Daoy (cell line): ENCODE measurements at places on chromosomes 12 and 14. TPM values are rescaled to one million over a fixed set of nuclear protein-coding genes. Genes with fewer than 3 reads are reported as not detected.

Gene SLC25A47
- total RNA-seq: not detected in 2 replicates

Gene ITGB7
- total RNA-seq: 0.03 and 0.34 TPM in 2 replicates

Gene COPS7A
- 88.4 and 96.6 TPM in 2 replicates for total RNA-seq

Gene PARP2
- total RNA-seq: 70.3 and 71.1 TPM in 2 replicates

Gene PPP1R36
- 0.18 and 0.63 TPM in 2 replicates for total RNA-seq

Gene CACNA1C
- 0.65 and 1.8 TPM in 2 replicates for total RNA-seq

Gene PTCSC3
- total RNA-seq: not detected in 2 replicates

Gene OVCH1
- total RNA-seq: not detected in 2 replicates

Gene MMP19
- 6.9 and 8.4 TPM in 2 replicates for total RNA-seq

Gene PLXNC1
- 2.1 and 4.0 TPM in 2 replicates for total RNA-seq

Gene OTX2
- 2.5 and 4.5 TPM in 2 replicates for total RNA-seq

Gene TGM1
- 0.69 and 2.6 TPM in 2 replicates for total RNA-seq
